KG1 (cell line): ENCODE measurements at places on chromosomes 7 and 10.
A peak's percentile ranks its signal among the peaks of the same experiment; 100 is the strongest.

- no peak for DNase-seq
Measured at GRCh38 chr10:3848775-3849635, 64.0 kb upstream of the KLF6 start.

- DNase-seq: no peak
Measured at GRCh38 chr10:93771354-93771753, 13.6 kb downstream of the LGI1 start.

- no peak for DNase-seq
Measured at GRCh38 chr10:113752553-113752952, 1.1 kb downstream of the PLEKHS1 start.

GRCh38 chr7:32680259-32681173 is 185.2 kb downstream of the AVL9 start:
- DNase-seq: no peak

GRCh38 chr10:11403116-11403515 is 208.3 kb downstream of the USP6NL start:
- peak; percentile 65 for DNase-seq

- DNase-seq: no peak
Measured at GRCh38 chr7:29318853-29319718, 124.5 kb downstream of the CHN2 start.

- DNase-seq: no peak
Measured at GRCh38 chr10:73093922-73094850, 2.5 kb downstream of the P4HA1 start.

GRCh38 chr10:113297226-113297625 is 255.6 kb upstream of the HABP2 start:
- no peak for DNase-seq

DNA sequence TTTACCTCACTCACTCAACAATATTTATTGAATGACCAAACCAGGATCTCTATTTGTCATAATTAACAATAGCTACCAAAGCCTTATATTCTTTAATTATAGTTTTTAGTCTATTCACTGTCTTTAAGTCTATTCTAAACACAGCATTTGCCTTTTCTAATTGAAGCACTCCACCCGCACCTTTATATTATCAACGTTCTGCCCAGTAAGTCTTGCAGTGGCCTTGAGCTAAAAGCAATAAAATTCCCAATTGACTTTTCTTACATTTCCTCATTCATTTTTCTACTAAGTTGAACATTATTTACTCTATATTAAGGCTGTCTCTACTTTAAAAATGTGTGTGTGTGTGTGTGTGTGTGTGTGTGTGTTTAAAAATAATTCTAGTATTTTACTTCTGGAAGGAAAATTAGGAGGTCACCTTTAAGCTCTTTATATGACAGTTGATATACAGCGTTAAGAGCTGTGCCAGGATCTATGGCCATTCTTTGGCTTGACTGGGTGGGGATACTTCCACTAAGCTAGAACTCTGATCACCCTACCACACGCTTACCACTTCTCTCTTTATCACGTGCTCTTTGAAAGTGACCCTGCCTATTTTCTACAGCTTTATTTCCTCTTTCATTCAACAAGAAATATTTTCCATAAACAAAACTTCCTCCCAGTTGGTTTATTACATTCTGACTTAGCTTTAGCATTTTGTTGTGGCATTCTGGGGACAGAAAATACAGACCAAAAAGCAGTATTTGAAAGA is 8.8 kb downstream of the PAPSS2 start:
- no peak for DNase-seq

DNA sequence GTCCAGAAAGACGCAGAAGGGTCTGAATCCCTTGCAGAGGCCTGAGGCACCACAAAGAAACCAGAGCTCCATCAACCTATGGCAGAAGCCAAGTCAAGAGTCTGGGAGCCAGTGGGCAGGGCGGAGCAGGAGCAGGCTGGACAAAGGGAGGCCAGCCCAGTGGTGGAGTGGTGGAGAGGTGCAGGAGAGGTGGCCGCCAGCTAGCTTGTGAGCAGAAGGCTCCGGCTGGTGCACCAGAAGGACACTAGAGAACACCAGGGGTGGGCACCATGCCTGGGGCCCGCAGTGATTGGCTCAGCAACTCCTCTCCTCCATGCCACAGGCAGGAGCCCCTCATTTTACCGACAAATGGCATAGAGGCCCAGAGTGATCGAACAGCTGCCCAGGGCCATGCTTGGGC is 186.6 kb downstream of the GRID1 start:
- no peak for DNase-seq

DNA sequence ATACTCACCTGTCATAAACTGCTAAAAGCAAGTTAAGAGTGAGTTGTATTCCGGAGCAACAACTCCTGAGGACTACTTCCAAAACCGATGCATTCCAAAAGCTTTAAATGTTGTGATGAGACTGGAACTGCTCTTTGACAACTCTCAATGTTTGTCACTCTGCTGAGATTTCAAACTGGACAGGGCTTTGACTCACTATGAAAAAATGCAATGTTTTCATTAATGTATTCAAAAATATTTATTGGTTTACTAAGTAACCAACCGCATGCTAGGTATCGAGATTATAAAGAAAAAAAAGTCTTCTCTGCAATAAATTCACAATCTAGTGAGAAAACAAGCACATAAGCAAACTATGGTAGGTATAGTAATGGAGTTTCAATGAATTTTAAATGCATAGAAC is 107.9 kb upstream of the GNAI1 start:
- no peak for DNase-seq

DNA sequence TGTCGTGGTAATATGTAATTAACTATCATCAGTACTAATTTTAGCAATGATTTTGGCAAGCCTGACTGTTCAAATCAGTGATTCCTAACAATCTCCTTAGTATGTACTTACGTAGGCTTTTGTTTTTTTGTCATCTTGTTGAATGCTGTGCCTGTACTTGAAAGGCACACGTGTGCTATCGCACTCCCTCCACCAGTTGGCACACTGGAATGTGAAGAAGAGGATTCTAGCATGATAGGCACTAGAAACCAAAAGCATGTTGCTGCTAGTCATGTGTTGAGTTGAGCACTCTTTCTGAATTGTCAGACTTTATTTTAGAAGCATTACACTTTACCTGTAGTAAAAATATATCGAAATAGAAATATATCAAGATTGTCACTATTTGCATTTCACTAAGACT is 59.1 kb downstream of the TASOR2 start:
- DNase-seq: no peak

GRCh38 chr10:108496106-108496505 is 1331.6 kb upstream of the SORCS1 start:
- no peak for DNase-seq

DNA sequence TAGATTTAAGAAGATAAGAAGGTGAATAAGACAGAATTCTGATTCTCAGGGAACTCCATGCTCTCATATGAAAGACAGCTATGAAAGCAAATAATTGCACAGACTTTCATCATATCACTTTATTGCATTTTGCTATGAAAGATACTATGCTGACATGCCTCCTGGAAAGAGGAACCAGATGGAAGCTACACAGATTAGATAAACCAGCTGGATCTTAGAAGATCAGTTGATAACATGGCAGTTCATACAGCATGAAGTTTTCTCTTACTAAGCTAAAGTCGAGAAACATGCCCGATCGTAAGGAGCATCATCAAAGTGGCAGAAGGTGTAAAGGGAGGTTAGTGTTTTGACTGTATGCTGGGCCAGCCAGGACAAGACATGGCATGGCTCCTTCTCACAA is 112.5 kb upstream of the DPP6 start:
- DNase-seq: no peak

GRCh38 chr10:131726076-131726880 is 174.5 kb upstream of the PPP2R2D start:
- no peak for DNase-seq

DNA sequence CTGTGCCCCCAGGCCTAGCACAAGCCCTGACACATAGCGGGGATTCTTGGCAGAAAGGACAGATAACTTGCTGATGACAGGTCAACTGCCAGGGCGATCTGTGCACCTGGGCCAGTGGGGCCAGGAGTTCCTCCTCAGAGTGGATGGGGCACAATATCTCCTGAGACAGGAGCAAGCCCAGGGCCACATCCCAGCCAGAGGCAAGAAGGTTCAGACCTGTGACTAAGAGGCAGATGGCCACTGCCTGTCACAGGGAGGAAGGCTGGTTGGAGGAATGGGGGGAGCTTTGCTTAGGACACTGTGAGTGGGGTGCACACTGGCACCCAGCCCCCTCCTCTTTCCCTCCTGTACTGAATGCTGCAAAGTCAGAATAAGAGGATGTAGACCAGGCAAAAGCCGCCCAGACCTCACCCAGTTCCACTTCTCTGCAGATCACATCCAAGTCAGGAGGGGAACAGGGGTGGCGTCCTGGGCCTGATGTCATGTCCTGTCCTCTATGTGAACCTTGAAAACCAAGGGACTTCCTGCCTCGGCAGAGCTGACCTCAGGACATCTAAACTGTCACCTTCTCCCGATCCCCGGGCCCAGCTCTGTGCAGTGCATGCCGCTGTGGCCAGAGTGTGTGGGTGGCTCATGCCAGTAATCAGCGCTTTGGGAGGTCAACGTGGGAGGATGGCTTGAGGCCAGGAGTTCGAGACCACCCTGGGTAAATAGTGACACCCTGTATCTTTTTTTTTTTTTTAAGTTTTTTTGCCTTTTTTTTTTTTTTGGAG is 1.3 kb downstream of the GUSB start:
- DNase-seq: peak; percentile 28

- DNase-seq: no peak
Measured at GRCh38 chr10:94402204-94402842, at the start of gene TBC1D12. TSS of gene TBC1D12 (plus strand) at chr10:94402541. CDS start at chr10:94402614, 73 bp downstream.

- no peak for DNase-seq
Measured at GRCh38 chr10:43262397-43262901, 4.4 kb downstream of the RASGEF1A start.

DNA sequence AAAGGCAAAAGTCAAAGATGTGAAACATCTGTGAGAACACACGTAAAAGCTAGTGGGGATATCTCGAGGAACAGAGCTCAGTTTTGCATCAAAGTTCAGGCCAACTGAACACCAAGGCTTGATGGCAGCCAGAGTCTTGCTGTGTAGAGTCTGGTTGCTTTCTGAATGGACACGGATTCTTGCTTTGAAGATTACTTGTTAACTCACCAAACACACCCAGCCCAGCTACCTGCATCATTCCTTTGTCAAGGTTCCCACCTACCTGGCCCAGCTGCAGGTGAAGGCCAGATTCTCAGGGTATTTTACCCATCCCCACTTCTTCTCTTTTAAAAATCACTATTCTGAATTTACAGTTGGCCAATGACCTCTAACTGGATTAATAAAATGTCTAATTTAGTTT is 174.4 kb upstream of the PHYHIPL start:
- DNase-seq: no peak

- DNase-seq: no peak
Measured at GRCh38 chr10:52053497-52053896, 260.6 kb upstream of the DKK1 start.

DNA sequence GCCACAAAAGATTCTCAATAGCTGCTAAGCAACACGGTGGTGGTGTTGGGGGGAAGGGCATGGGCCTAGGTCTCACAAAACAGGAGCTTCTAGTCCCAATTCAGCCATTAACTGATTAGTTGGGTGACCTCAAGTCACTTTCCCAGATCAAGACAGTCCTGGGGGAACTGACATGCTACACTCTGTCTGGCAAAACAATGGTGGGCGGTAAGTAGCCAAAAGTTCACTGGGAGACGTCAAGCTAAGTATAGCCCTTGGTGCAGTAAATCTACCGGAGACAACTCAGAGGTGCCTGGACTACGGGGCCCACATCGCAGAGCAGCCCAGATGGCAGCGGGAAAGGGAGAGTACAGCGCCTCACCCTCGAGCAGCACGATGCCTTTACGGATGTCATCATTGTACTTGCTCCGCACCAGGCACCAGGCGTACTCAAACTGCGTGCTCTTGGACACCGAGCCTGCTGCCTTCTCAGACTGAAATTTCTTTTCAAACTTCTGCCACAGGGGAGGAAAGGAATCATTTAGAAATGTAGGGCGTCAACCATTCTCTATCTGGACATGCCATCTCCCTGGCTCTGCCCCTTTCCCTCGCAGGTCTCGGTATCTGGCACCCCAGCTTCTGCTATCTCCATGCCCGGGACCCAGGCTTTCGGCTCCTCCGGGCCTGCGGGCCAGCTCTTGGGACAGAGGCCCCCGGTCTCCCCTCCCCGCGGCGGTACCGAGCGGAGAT is 1.1 kb downstream of the FIS1 start:
- no peak for DNase-seq

DNA sequence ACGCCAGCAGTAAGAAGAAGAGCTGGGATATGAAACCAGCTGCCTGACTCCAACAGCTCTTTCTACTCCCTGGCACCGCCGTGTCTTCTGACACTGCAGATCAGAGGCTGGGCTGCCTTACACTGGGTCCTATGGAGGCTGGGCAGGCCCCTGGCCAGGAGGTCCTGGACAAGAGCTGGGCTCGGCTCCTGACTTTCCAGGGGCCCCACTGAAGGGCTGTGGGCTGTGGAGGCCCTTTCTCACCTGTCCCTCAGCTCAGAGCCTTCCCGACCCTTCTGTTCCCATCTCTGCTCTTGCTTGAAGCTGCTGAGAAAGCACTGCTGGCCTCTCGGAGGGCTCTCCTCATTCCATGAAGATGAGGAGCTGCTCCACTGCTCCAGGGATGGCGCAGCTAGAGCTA is 85.9 kb upstream of the UNC5B start:
- no peak for DNase-seq

GRCh38 chr10:24210501-24210900 is 1.6 kb downstream of the KIAA1217 start:
- no peak for DNase-seq

DNA sequence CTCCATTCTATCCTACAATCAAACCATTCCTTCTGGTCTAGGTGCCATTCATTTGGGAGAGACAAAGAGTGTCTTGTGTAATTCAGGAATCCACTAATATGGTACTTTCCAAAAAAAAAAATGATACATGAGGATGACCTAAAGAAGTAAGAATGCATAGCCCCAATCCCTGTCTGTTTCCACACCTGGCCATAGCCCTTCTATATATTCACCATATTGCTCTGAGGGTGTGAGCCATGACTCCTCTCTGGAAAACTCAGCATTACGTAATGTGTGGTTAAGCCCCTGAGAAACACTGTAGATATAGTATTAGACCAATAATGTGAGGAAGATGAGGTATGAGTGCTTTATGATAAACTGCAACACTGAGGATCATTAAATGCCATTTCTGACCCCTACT is 592.7 kb downstream of the INHBA start:
- DNase-seq: no peak

GRCh38 chr10:79207726-79208125 is 139.0 kb downstream of the ZMIZ1 start:
- DNase-seq: no peak

GRCh38 chr7:112159351-112159750 is 46.8 kb downstream of the DOCK4 start:
- DNase-seq: no peak

DNA sequence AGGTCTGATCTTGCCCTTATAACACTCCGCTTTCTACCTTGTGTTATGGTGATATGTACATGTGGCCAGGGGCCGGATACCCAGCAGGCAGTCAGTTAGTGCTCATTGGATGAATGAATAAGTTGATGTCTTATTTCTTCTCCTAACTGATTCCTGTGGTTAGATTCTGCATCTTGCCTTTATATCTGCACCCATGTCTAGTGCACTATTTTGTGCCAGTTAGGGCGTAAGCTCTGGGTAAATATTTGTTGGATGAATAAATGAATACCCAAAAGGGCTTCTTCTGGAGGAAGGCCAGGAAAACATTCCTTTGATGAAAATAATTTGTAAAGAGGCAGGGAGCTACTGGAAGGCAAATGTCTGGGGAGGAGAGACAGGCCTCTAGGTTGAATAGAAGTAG is 148.2 kb downstream of the CHN2 start:
- no peak for DNase-seq

GRCh38 chr10:34168439-34168838 is 646.7 kb downstream of the PARD3 start:
- DNase-seq: no peak
